ENCODE measurements at places on chromosomes 13 and 19.

- no peak for DNase-seq
These were observed 29.8 kb downstream of the NFIX start for GRCh38 chr19:13024951-13025697.

DNA sequence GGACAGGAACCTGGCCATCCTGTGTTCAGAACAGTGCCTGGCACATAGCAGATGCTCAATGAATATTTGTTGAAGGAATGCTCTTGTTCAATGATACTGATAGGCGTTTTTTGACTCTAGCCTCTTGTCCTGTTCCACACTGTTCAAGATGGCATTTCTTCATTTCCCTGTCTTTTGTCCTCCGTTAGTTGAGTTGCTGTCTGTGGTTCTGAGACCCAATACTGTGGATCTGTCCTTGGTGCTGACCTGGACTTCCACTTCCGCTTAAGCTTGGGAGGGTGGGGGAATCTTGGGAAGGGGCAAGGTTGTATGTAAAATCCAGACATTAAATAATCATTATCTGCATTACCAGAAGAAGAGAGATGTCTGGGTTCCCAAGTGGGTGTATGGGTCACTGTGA is 8.3 kb upstream of the KCNN4 start:
- DNase-seq, result no peak

DNA sequence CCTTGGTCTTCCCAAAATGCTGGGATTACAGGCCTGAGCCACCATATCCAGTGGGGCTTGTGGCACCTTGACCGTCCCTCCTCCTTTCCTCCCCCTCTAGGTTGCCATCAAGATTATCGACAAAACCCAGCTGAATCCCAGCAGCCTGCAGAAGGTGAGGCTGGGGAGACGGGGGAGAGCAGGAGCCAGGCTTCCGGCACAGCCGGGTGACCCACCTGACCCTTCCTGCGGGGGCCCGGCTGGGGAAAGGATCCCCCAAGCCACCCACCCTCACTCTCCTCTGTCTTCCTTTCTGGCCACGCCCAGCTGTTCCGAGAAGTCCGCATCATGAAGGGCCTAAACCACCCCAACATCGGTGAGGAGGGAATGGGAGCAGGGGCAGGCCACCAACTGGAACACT is 11.9 kb downstream of the MARK4 start:
- no peak for DNase-seq

DNA sequence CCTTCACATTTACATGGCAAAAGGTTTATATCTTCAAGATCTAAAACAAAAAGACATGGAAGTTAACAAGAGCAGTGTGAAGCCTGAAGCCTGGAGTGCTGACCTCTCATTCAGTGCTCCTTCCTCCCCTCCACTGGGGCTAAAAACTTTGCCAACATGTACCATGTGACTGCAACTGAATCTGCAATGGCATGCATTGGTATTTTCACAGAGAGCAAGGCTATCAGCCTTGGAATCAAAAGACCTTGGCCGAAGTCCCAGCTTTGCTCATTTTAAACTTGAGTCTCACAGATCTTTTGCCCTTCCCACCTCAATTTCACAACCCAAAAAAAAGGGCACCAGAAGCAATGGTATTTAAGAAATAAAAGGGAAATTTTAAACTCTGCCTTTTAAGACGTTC is 325.1 kb downstream of the DCT start:
- no peak for DNase-seq

- DNase-seq, result no peak
These were observed 7.8 kb downstream of the SIGLEC12 start for GRCh38 chr19:51493776-51494175.

- no peak for DNase-seq
These were observed 1.7 kb downstream of the KLF5 start for GRCh38 chr13:73060251-73061160.

DNA sequence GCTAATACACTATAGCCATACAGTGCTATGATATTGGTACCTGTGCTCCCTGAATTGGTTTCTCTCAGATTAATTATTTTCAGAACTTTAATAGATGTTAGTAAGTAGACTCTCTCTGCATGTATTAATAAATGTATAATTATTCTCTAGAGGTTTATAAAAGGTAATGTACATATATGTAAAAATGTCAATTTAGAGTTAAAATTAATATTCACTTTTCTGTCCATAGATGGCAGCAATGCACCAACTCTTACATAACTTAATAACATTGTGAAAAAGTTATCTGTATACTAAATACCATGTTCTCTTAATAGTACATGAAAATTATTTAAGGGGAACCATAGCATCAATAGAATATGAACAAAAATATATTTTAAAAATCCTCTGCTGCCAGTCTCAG is 515.0 kb upstream of the KLHL1 start:
- DNase-seq, result no peak

GRCh38 chr19:47120470-47121067 is 7.0 kb upstream of the ZC3H4 start:
- no peak for DNase-seq

DNA sequence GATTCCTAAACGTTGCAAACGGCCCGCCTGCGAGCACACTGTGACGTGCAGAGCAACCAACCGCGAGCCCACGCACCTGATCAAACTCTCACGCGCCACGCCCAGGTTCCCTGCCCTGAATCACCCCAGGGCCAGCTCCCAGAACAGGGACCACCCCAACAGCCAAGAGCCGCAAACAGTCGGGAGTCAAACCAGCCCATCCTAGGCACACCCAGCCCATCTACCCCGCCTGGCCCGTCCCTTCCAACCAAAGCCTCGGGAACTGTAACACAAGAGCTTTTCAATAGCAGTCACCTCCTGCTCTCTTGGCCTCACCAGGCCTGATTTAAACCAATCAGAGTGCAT is 8.9 kb downstream of the PIP5K1C start:
- DNase-seq, result no peak

DNA sequence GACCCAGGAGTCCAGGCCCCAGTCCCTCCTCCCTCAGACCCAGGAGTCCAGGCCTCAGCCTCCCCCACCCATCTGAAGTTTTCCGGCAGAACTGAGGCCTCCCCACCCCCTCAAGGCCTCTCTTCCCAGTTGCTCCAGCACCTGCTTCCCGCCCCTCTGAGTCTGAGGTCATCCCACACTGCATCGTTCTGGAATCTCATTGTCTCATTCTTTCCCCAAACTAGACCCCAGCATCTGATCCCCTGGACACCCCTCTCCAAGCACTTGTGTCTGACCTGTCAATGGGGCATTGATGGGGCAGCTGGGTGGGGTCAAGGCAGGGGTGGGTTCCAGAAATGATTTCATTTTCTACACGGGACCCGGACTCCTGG is 793 bp upstream of the SBK2 start:
- no peak for DNase-seq

GRCh38 chr13:28325022-28325421 is 169.9 kb downstream of the FLT1 start:
- DNase-seq, result no peak

DNA sequence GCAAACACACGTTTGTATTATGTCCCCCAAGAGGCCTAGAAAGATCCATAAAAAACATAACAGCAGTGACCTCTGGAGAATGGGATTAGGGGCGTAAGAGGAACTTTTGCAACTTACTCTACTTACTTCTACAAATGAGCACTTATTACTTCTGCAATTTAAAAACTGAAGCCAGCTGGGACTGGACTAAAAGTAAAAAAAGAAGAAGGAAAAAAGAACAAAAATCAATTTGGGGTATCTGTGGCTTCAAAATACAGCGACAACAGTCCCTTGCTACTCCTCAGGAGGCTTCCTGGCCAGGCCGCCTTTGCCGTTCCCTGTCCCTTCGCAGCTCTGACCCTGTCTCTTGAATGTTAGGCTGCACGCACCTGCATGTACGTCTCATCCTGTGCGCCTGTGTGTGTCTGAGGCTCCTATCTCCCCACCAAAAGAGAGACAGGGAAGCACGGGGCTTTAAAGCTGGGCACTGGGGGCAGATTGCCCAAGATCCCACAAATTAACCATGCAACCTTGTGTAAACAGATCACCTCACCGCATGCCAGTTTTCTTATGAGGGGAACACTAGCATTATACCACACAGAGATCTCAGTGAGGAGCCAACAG is 12.1 kb upstream of the FKRP start:
- no peak for DNase-seq

- DNase-seq, result no peak
These were observed 31.0 kb upstream of the COX7A1 start for GRCh38 chr19:36183245-36183628.

- no peak for DNase-seq
These were observed 3.4 kb downstream of the PEAK3 start for GRCh38 chr19:2278459-2279158.

Data from immature natural killer cell (primary cell).